Smooth muscle cell of the umbilical artery (primary cell): ENCODE measurements at places on chromosomes 4 and X. TPM values are rescaled to one million over a fixed set of nuclear protein-coding genes. Genes with fewer than 3 reads are reported as not detected.

GRIPAP1 gene
- 21.1 and 28.7 TPM in 2 replicates for total RNA-seq

CABS1 gene
- not detected in 2 replicates for total RNA-seq

C1GALT1C1 gene
- total RNA-seq, result 50.6 and 57.0 TPM in 2 replicates

NXF2 gene
- not detected in 2 replicates for total RNA-seq

MAGEC3 gene
- total RNA-seq, result not detected in 2 replicates

SPATA4 gene
- total RNA-seq, result under 0.01 and 0.23 TPM in 2 replicates

ANOS1 gene
- total RNA-seq, result 29.6 and 35.9 TPM in 2 replicates

RAB33B gene
- total RNA-seq, result 14.4 and 15.4 TPM in 2 replicates

UNC5C gene
- total RNA-seq, result not detected in 2 replicates

ADRA2C gene
- 0.89 and 2.6 TPM in 2 replicates for total RNA-seq

COL4A5 gene
- total RNA-seq, result 126 and 152 TPM in 2 replicates

TMSB15C gene
- total RNA-seq, result 3.6 TPM in 2 replicates

RAB41 gene
- total RNA-seq, result not detected in 2 replicates

PRDM8 gene
- total RNA-seq, result 11.9 and 40.7 TPM in 2 replicates

IL2RG gene
- not detected in 2 replicates for total RNA-seq

PCDH19 gene
- 0.69 and 1.2 TPM in 2 replicates for total RNA-seq

GLOD5 gene
- not detected in 2 replicates for total RNA-seq

CYTL1 gene
- 0.30 and 1.5 TPM in 2 replicates for total RNA-seq

CACNA1F gene
- total RNA-seq, result not detected in 2 replicates

CT45A3 gene
- not detected in 2 replicates for total RNA-seq

SLC10A6 gene
- total RNA-seq, result not detected in 2 replicates

EDNRA gene
- total RNA-seq, result 2.1 and 3.9 TPM in 2 replicates

CD38 gene
- total RNA-seq, result under 0.01 TPM in 1 of 2 replicates, not detected in the other

ZCCHC18 gene
- 0.30 and 0.88 TPM in 2 replicates for total RNA-seq

ELOVL6 gene
- total RNA-seq, result 18.1 and 50.9 TPM in 2 replicates

BTK gene
- not detected in 2 replicates for total RNA-seq

CD99L2 gene
- 82.3 and 84.1 TPM in 2 replicates for total RNA-seq

RNF175 gene
- total RNA-seq, result 0.28 TPM in 1 of 2 replicates, not detected in the other

NWD2 gene
- total RNA-seq, result not detected in 2 replicates

CT45A5 gene
- total RNA-seq, result not detected in 2 replicates

MAGEB3 gene
- not detected in 2 replicates for total RNA-seq

CENPU gene
- 2.4 and 17.3 TPM in 2 replicates for total RNA-seq

EREG gene
- total RNA-seq, result under 0.01 and 0.09 TPM in 2 replicates

GJB1 gene
- not detected in 2 replicates for total RNA-seq

POLN gene
- total RNA-seq, result 5.3 TPM in 2 replicates

HSFX1 gene
- 0.89 and 1.6 TPM in 2 replicates for total RNA-seq

PNMA6A gene
- total RNA-seq, result 2.0 and 3.9 TPM in 2 replicates

ASB9 gene
- total RNA-seq, result 1.2 TPM in 2 replicates
